NCI-H187 (cell line): ENCODE measurements at places on chromosomes 3 and 15.

DNA sequence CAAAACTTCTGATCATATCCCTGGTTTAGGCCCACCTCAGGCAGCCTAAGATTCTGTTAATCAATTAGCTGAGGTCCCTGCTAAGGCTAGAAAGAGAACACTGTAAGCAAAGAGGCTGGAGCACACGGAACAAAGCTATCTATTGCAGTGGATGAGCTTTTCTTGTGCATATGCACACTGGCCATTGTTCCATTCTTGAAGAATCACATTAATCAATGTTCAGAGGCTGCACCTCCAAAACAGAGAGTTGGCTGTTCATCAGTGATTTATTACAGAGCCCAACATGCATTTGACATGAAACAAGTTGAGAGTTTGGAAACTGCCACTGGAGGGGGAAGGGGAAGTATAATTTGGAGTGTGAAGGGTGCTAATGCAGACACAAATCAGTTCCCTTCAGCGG is 873.0 kb downstream of the ROBO1 start:
- DNase-seq, result no peak

DNA sequence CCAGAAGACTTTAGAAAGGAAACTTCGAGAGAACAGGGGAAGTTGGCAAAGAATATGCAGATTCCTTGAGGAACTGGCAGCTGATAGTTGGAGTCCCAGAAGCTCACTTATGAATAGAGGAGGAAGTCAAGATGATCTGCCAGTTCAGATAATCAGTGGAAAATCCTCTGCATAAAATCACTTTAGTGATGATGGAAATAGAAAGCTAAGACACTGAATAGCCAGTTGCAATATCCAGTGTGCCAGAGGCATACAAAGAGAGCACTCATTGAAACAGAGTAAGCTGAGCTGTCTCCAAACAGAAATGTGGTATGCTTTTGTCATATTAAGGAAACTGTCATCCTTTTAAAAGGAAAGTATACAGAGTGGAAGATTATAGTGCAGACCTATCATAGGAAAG is 1207.6 kb downstream of the OTOL1 start:
- no peak for DNase-seq

- no peak for DNase-seq
Observed at GRCh38 chr15:36251450-36251849, 328.0 kb upstream of the CDIN1 start.

DNA sequence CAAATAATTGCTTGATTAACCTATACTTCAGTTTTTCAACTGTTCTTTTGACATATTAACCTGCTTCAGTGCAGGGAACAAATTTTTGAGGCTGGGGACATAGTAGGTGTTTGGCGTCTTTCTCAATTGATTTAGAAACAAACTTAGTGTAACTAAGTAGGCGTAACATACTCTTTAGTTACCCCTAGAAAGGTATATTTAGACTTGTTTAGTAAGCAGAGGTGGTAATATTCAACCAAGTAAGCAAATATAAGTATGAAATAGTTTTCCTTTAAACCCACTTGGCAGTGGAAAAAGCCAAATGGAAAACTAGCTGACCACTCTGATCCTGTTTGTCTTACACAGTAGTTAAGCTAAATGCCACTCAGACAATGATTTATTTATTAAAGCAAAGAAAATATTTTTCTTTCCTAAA is 113.2 kb downstream of the MBNL1 start:
- no peak for DNase-seq

GRCh38 chr3:11655196-11655928 is 11.6 kb upstream of the VGLL4 start:
- DNase-seq, result no peak

DNA sequence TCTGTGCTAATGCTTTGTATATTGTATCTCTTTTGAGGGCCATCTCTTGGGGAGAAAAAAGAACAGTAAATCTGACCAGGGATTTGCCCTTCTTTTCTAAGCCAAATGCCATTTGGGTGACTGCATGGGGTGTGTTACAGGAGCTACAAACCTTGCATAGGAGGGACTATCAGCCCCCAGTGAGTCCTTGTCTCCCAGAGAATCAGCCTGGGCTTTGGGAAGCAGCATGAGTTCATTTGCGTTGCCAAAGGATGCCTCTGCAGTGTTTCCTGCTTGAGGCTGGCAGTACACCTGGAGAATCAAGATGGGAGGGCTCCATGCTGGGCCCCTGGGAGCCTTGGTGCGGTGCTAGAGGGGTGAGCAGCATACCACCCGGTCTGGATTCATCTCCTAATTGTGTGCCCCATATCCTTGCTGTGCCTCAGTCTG is 49.6 kb upstream of the POLG start:
- DNase-seq, result no peak

GRCh38 chr15:74835312-74835823 is 7.6 kb downstream of the ULK3 start:
- peak; percentile 4 for DNase-seq

DNA sequence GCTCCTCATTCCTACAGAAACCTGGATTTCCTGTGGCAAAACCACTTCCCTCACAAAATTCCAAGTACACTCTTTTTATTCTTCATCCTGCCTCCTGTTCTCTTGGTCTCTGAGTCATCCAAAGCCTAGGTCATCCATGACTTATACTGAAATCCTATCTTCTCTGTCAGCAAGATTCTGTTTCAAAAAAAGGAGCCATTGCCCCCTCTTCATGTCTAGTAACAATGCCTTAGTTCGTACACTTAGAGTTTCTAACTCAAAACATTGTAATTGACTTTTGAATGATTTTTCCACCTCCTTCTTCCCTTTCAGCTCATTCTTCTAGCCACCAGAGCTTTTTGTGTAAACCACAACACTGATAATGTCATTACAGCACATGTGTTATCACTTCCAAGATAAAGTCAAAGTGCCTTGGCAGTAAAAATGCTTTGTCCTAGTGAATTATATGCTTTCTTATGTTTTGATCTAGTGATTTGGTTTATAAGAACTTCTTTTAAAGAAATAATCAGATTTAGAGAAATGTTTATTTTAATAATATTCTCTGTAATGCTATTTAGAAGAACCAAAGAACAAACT is 256.5 kb upstream of the NECTIN3 start:
- DNase-seq, result no peak

DNA sequence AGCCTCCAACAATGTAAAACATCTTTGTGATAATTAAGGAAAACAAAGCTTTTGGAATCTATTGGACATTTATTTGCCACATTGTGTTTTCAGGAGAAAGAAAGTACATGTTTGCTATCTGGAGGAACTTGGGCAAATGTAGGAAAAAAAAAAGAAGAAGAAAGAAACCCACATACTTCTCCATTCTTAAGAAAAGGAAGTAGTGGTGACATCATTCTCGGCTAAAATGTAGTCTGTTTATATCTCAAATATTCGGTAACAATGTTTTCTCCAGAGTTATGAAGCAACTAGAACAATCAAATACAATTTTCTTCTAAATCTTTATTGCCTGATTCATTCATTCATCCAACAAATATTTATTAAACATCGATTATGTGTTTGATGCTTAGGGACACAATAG is 2.3 kb upstream of the TGFBR2 start:
- DNase-seq, result no peak

GRCh38 chr15:96583671-96584070 is 253.2 kb downstream of the NR2F2 start:
- DNase-seq, result no peak

- DNase-seq, result no peak
Observed at GRCh38 chr15:29825227-29825626, 3.0 kb upstream of the TJP1 start.

DNA sequence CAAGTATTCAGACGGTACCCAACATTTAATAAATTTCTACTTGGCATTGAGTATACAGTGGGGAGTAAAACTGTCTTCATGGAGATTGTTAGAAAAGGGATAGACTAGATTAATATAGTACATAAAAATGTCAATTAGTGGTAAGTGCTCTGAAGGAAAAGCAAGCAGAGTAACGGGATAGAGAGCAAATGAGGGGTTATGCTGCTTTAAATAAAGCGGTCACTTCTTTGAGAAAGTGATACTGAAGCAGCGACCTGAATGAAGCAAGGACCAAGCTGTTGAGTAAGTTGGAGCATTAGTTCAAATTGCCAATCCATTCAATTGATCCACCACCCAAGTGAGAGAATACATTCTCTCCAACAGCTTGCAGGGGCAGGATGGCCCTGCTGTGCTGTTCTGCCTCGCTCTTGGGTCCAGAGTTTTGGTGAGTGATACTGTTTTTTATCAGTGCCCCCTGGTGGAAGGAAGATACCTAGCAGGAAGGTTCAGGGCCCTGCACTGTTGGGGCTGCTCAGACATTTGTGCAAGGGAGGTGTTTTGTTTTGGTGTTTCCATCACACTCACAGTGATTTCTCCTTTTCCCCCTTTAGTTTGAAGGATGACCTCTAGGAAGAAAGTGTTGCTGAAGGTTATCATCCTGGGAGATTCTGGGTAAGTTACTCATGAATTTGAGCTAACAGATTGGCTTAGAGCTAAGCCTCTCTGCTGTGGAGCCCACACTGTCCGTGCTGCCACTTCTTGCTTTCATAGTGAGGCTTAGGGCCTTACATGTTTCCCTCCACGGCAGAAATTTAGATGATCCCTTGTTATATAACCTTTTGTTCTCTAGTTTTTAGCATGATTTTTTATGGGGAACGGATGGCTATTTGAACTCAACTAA is 69.0 kb downstream of the RAB7A start:
- DNase-seq, result peak; percentile 12

DNA sequence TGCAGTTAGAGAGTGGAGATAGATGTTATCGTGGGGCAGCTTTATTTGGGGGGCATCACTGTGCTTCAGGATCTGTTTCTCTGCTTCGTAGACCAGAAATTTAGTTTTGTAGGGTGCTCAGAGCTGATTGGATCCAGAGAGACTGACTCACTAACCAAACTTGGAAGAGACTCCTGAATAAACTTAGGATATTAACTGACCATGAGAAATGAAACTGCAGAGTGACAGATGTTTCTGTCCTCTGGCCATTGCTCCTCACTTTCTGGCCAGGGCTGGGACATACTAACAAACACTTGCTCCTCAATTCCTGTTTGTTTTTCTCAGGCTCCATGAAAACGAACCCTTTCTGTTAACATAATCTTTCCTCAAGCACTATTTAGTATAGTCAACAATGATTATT is 4.3 kb downstream of the ZNF592 start:
- DNase-seq, result no peak

DNA sequence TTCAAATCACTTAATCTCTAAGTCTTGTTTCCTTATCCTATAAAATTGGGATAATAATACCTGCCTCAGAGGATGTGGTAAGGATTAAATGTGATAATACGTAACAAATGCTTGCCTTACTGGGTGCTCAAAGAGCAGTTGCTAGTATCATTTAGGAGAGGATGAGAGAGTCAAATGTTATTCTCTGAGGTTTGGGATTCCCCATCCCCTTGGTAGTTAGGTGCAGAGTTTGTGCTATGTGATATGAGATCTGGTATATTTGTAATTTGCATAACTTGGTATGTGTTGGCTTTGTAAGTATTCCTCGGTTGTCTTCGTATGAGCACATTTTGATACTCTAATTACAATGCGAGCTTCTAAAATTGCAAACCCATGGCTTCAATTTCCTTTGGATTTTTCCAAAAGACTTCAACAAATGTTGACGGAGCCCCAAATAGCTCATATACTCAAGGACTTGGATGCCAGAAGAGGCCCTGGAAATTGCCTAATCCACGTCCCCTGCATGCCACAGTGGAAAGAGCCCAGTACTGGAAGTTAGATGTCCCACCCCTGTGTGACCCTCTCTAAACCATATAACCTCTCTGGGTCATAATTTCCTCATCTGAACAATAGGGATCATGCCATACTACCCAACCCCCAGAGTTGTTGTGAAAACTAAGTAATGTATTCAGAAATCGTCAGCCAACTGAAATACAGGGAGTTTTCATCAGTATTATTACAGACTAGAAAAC is 85.0 kb downstream of the FBN1 start:
- no peak for DNase-seq

- no peak for DNase-seq
Observed at GRCh38 chr3:66419036-66419435, 81.8 kb downstream of the LRIG1 start.

GRCh38 chr15:34014556-34014955 is 24.4 kb downstream of the AVEN start:
- DNase-seq, result no peak

DNA sequence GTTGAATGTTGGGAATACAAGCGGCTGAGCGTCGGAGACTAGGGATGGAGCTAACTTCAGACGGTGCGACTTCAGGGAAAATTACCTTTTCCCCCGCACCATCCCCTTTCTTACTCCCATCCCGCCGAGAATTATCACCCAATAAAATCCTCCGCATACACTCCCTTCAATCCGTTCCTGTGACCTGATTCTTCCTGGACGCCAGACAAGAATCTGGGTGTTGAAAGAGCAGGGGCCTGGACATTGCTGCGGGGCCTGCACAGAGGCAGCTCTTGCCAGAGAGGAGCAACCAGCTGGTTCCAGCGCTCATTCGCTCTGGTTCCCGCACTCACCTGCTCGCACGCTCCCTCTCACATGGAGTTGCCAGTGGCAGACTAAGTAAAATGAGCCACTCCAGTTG is 241.9 kb downstream of the ALCAM start:
- DNase-seq, result no peak

DNA sequence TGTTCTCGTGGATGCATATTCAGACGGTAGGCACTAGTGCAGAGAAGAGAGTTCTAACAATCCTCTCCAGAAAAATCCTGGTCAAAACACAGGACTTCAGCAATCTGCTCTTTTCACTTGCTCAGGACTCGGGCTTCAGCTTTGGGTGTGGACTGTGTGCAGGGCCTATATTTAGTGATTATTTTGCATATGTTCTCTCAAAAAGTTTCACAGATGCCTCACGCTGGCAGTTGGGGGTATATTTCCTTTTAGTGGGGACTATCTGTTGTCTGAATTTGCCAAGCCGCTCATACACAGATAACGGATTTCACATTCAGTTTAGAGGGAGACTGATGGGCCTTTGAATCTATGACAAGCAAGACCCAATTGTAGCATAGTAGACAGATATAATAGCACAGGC is 54.4 kb upstream of the LRRN1 start:
- DNase-seq, result no peak
